Effector CD4-positive, alpha-beta T cell (primary cell): ENCODE measurements at places on chromosomes 4 and X.

GRCh38 chr4:90996813-90997212 is 869.6 kb downstream of the CCSER1 start:
- DNase-seq = no peak

- DNase-seq = no peak
Observed at GRCh38 chrX:153487590-153488071, 7.1 kb upstream of the BGN start.

DNA sequence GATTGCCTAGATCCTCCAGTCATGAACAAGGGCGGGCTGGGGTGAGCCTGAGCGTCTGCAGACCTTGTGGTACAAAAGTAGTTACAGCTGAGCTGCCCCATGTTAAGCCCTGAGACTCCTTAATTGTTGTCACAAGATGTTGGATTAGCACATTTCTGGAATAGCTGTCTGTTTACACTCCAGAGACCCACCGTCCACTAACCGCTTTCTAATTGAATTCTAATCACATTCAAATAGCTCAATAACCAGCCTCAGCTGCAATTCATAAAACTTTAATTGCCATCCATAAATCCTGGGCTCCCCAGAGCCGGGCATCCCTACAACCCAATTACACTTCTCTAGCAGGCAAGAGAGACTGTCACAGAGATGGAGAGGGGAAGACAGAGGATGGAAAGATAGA is 1.6 kb upstream of the GSX2 start:
- no peak for DNase-seq

- DNase-seq = no peak
Observed at GRCh38 chrX:39972340-39972739, 125.4 kb downstream of the BCOR start.

GRCh38 chrX:39941332-39941920 is 156.3 kb downstream of the BCOR start:
- no peak for DNase-seq

- no peak for DNase-seq
Observed at GRCh38 chr4:156756118-156756517, 215.5 kb downstream of the PDGFC start.

- peak; percentile 38 for DNase-seq
Observed at GRCh38 chr4:6658597-6659075, 18.2 kb downstream of the MRFAP1 start.

GRCh38 chrX:99719140-99719539 is 690.9 kb downstream of the PCDH19 start:
- no peak for DNase-seq

- no peak for DNase-seq
Observed at GRCh38 chrX:24979081-24979480, 36.7 kb downstream of the ARX start.

DNA sequence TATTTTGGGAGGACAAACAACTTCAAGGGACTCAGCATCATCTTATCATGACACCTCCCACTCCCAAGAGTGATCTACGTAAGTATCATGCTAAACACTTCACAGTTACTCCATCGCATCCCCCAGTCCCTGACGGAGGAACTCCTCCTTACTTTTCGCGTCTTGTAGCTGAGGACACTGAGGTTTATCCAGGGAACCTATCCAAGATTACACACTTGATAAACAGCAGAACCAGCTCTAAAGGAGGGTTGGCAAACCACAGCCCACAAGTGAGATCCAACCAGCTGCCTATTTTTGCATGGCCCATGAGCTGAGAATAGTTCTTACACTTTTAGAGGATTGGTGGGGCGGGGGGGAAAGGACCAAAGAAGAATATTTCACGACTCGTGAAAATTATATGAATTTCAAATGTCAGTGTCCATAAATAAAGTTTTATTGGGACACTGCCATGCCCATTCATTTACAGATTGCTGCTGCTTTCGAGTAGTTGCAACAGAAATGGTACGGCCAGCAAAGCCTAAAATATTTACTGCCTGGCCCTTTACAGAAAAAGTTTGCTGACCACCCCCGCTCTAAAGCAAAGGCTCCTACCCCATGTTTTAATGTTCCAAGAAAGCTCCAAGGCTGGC is 47.8 kb downstream of the SEPSECS start:
- DNase-seq = no peak

GRCh38 chr4:183765251-183765911 is 106.3 kb downstream of the TRAPPC11 start:
- DNase-seq = no peak

- DNase-seq = no peak
Observed at GRCh38 chrX:129529685-129530281, 6.5 kb upstream of the SMARCA1 start.

DNA sequence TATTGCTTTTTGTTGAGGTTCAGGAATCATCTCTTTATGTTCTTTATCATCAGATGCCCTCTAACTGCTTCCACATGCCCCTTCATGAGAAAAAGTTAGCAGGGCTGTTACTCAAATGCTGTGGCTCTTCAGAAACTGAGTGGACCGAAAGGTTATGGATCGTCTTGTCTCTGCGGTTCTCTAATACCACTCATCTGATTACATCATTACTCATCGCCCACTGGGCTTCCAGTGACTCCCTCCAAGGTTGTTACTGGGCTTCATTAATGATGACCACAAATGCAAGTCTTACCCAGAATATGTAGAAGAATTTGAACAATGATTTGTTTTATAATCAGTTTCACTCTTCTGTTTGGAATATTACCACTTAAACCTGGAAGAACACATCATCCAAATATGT is 67.7 kb downstream of the RWDD4 start:
- no peak for DNase-seq

DNA sequence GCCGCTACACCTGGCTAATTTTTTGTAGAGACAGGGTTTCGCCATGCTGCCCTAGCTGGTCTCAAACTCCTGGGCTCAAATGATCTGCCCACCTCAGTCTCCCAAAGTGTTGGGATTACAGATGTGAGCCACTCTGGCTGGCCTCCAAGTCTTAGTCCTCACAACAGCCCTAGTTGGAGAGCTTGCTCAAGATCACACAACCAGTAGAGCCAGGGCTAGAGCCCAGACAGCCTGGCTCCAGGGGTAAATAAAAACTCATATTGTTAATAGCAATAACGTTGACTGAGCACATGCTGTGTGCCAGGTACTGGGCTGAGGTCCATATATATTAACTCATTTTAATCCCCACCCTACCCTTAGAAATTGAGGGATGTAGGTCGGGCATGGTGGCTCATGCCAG is 7.3 kb upstream of the JAKMIP1 start:
- no peak for DNase-seq

DNA sequence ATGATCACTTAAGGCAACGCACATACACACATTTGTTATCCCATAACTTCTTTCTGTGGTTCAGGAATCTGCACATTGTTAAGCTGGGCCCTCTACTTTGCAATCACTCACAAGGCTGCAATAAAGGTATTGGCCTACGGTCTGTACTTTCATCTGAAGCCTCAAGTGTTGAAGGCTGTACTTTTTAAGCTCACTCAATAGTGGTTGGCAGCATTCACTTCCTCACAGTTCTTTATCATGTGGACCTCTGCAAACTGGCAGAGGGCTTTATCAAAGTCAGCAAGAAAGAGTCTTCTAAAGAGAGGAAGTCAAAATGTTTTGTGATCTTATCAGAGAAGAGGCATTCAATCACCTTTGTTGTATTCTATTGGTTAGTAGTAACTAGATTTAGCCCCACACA is 301.4 kb upstream of the EPHA5 start:
- no peak for DNase-seq

GRCh38 chr4:102299354-102300107 is 45.8 kb downstream of the SLC39A8 start:
- DNase-seq = no peak

DNA sequence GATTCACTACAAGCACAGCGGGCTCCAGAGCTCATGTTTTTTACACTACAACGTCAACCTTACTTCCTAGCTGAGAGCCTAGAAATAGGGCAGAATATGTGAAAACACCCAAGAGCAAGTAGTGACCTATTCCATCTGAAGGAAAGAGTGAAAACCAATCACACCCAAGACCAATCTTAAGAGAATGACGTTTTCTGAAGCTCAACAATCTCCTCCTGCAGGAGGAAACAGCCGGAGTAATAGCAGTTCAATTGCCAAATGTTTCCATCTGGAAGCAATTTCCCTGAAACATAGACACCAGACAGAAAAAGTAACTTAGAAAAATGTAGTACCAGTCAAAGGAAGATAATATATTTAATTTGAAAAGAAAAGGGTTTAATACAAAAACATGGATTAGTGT is 142.4 kb downstream of the ANXA5 start:
- no peak for DNase-seq
